ENCODE measurements at places on chromosomes 5 and 9. TPM values are rescaled to one million over a fixed set of nuclear protein-coding genes. Genes with fewer than 3 reads are reported as not detected.

DNA sequence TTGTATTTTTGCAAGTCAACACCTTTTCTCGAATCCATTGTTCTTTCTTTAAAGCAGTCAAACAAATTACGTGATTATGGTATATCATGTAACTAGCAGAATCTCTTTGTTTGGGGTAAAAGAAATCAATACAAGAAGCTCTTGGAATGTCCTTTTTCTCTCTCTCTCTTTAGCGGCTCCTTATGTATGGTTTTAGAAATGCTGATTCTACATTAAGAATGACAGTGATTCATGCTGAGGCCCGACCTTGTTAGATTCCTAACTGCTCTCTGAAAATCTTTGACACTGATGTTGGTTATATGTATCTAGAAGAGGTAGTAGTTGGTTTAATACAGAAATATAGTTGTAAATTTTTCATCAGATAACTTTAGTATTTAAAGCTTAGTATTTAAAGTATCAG is 76.4 kb downstream of the SNX24 start:
- DNase-seq = no peak

DNA sequence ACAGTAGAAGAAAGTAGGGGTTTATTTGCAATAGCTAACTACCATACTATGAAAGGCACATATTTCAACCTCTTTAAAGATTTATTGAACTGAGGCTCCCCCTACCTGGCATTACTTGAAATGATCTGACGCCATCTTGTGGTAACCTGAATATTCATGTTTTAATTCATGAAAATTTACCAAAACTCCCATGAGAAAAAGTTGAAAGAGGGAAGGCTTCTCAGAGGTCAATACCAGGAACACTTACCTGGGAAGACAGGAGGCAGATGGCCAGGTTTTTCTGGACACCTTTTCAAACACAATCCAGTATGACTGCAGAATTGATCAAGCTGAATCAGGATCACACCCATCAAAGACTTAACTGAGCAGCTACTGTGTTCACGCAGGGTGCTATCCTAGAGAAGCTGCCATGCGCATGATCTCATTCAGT is 9.4 kb downstream of the PRELID2 start:
- DNase-seq = no peak

DNA sequence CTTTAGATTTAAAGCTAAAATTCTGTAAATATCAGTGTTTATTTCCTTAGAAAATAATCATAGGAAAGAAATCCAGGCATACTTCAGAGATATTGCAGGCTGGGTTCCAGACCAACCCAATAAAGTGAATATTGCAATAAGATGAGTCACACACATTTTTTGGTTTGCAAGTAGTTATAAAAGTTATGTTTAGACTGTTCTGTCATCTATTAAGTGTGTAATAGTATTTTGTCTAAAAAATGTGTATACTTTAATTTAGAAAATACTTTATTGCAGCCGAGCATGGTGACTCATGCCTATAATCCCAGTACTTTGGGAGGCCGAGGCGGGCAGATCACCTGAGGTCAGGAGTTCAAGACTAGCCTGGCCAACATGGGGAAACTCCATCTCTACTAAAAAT is 6.9 kb upstream of the RIC1 start:
- DNase-seq = no peak

GRCh38 chr5:153400931-153401330 is 89.5 kb upstream of the GRIA1 start:
- no peak for DNase-seq

GRCh38 chr5:111735583-111736270 is 21.3 kb downstream of the NREP start:
- DNase-seq = no peak

DNA sequence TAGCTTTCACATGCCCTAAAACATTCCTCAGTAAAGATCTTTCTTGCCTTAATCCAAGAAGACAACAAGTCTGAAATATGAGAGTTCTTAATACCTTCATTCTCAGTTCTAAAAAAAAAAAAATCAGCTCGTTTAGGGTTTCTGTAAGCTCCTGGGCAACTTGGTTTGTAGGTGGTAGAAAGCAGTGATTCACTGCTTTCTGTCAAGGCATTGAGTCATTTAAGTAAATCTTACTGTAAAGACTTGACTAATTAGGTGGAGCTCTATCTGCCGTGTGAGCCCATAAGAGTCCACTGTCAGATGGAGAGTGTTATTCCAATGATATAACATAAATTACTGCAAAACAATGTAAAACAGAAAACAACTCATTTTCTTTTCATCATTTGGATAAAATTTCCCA is 56.1 kb upstream of the MAST4 start:
- no peak for DNase-seq

- no peak for DNase-seq
These were observed 123.7 kb downstream of the ARHGEF28 start for GRCh38 chr5:73749485-73750270.

The PCDHGB6 gene
- 3.4 TPM for total RNA-seq

The WDR38 gene
- not detected for total RNA-seq

The PHF19 gene
- 30.2 TPM for total RNA-seq
